ENCODE measurements at places on chromosomes 16 and 17.

GRCh38 chr17:67500261-67500660, 123.2 kb downstream of the PITPNC1 start:
- no peak for DNase-seq
- no peak overlapping the region for H3K27ac ChIP-seq
- no peak overlapping the region for H3K4me3 ChIP-seq
- H3K27me3 ChIP-seq: no peaks in the 10 kb centered on the region
- no peaks in the 10 kb centered on the region for H3K36me3 ChIP-seq
- H3K4me1 ChIP-seq: peaks cover 6% of the 10 kb centered on the region

DNA sequence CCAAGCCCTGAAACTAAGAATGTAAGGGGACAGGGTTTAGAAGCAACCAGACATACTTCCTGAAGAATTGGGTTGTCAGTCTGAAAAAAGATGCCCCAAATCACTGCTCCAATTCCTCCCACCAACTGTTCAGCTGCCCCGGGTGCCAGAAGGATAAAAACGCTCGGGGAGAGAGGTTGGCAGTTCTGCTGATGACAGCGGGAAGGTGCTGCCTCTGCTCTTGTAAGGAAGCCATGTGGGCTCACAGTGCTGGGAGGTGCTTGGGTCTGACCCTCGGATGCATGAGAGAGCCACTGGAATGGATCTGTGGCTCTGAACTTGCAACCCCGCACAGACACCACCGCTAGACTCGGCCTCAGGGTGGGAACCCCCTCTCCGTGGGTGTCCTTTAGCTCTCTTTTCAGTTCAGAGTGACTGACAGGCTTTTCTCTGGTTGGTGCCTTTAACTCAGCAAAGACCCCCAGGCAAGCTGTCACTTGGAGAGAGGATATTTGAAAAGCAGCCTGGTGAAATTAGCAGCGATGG, 364.8 kb upstream of the RBFOX1 start:
- no peaks in the 10 kb centered on the region for H3K4me1 ChIP-seq
- H3K27me3 ChIP-seq: peaks cover 17% of the 10 kb centered on the region
- no peaks in the 10 kb centered on the region for H3K36me3 ChIP-seq
- no peak overlapping the region for H3K27ac ChIP-seq

GRCh38 chr17:68048996-68049395, 13.5 kb downstream of the KPNA2 start:
- peaks cover 31% of the 10 kb centered on the region for H3K36me3 ChIP-seq
- H3K4me3 ChIP-seq: no peak overlapping the region
- peak overlapping the region; percentile 40 for H3K27ac ChIP-seq
- peaks cover 32% of the 10 kb centered on the region for H3K4me1 ChIP-seq
- no peak for DNase-seq
- no peaks in the 10 kb centered on the region for H3K27me3 ChIP-seq

GRCh38 chr17:52678211-52678610, 519.7 kb upstream of the CA10 start:
- no peaks in the 10 kb centered on the region for H3K27me3 ChIP-seq
- no peak overlapping the region for H3K27ac ChIP-seq
- no peaks in the 10 kb centered on the region for H3K4me1 ChIP-seq
- no peaks in the 10 kb centered on the region for H3K36me3 ChIP-seq
- DNase-seq: no peak
- no peak overlapping the region for H3K4me3 ChIP-seq

GRCh38 chr16:67164599-67165061, at the start of gene HSF4:
Gene HSF4 (plus strand): TSS chr16:67164745. CDS start chr16:67164812, 67 bp downstream.
- peak within 1 kb of the TSS; percentile 70 for H3K4me3 ChIP-seq
- DNase-seq: peak; percentile 75
- H3K27me3 ChIP-seq: peaks cover 45% of the 10 kb centered on the region
- H3K36me3 ChIP-seq: no peaks in the 10 kb centered on the region
- peak within 1 kb of the TSS; percentile 90 for H3K27ac ChIP-seq

GRCh38 chr17:46841561-46842379, 9.6 kb upstream of the WNT9B start:
- H3K27me3 ChIP-seq: peaks cover 70% of the 10 kb centered on the region
- H3K27ac ChIP-seq: no peak overlapping the region
- no peak for DNase-seq

GRCh38 chr16:29198231-29198630, 208.3 kb downstream of the NPIPB11 start:
- H3K27ac ChIP-seq: no peak overlapping the region
- no peaks in the 10 kb centered on the region for H3K27me3 ChIP-seq
- H3K36me3 ChIP-seq: no peaks in the 10 kb centered on the region

DNA sequence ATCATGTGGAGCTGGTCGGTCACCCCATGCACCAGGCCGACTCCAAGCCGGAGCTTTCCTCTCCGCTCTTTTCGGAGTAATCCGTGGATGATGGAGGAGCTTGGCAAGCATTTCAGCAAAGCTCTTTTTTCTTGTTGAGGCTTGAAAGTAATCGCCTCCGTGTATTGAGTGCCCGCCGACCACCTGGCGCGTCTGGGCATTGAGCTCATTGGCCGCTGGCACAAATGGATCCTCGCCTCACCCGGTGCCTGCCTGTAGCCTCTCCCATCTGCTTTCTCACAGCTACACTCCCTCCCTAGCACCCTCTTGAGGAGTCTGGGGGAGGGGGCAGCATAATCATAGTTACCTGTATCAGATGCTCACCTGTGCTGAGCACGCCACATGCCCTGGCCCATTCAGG, 148.9 kb downstream of the CMIP start:
- no peak overlapping the region for H3K4me3 ChIP-seq
- peaks cover 9% of the 10 kb centered on the region for H3K4me1 ChIP-seq
- no peaks in the 10 kb centered on the region for H3K36me3 ChIP-seq
- H3K27me3 ChIP-seq: no peaks in the 10 kb centered on the region
- no peak overlapping the region for H3K27ac ChIP-seq

- peaks cover 3% of the 10 kb centered on the region for H3K36me3 ChIP-seq
- H3K27ac ChIP-seq: peak overlapping the region; percentile 90
- peak overlapping the region; percentile 60 for H3K4me3 ChIP-seq
- H3K4me1 ChIP-seq: peaks cover 27% of the 10 kb centered on the region
- DNase-seq: no peak
Observed at GRCh38 chr17:82844796-82845162, 5.0 kb upstream of the ZNF750 start.

DNA sequence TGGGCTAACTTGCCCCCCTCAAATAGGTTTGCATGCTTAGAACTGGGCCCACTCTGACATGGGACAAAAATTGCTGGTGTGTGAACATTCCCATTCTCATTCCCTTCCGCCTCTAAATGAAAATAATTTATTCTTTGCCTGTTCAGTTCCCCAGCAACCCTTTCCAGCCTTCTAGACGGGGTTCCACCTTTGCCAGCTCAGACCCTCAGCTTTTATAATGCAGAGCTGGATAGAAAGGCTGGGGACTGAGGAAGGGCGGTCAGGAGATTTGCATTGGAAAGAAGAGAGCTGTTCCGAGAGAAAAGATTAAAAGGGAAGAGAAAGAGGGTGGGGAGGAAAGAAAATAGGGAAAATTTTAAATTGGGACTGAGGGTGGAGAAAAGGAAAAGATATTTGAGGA, 151.1 kb upstream of the WSCD1 start:
- no peak overlapping the region for H3K4me3 ChIP-seq
- H3K27ac ChIP-seq: no peak overlapping the region
- peaks cover 32% of the 10 kb centered on the region for H3K27me3 ChIP-seq

- no peak overlapping the region for H3K27ac ChIP-seq
- H3K4me3 ChIP-seq: no peak overlapping the region
- H3K4me1 ChIP-seq: peaks cover 6% of the 10 kb centered on the region
- H3K27me3 ChIP-seq: no peaks in the 10 kb centered on the region
- no peaks in the 10 kb centered on the region for H3K36me3 ChIP-seq
Observed at GRCh38 chr16:12453832-12454231, 349.9 kb downstream of the CPPED1 start.

DNA sequence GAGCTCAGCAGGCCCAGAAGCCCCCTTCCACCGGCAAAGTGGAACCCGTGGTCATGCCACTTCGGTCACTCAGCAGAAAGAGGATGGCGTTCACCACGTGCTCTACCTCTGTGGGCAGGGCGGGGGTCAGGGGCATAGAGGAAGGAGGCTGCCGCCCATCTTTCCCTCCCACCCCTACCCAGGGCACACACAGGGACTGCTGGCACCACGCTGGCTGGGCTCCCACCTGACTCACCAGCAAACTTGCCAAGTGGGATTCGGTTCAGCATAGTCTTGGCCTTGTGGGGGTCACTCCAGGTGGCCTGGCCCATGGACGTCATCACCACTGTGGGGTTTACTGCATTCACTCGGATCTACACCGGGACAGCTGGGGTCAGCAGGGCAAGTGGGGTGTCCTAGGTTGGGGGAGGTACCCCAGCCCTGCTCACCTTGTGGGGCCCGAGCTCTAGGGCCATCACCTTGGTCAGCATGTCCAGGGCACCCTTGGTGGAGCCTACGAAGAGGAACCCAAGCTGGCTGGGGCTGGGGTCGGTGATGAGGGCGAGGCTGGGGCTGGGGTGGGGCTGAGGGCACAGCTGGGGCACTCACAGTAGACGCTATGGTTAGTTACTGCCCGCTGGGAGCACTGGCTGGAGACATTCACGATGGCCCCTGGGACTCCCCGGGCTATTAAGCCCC, 1.4 kb downstream of the DCXR start:
- peaks cover 9% of the 10 kb centered on the region for H3K27me3 ChIP-seq
- peaks cover 29% of the 10 kb centered on the region for H3K4me1 ChIP-seq
- H3K4me3 ChIP-seq: peak overlapping the region; percentile 83

DNA sequence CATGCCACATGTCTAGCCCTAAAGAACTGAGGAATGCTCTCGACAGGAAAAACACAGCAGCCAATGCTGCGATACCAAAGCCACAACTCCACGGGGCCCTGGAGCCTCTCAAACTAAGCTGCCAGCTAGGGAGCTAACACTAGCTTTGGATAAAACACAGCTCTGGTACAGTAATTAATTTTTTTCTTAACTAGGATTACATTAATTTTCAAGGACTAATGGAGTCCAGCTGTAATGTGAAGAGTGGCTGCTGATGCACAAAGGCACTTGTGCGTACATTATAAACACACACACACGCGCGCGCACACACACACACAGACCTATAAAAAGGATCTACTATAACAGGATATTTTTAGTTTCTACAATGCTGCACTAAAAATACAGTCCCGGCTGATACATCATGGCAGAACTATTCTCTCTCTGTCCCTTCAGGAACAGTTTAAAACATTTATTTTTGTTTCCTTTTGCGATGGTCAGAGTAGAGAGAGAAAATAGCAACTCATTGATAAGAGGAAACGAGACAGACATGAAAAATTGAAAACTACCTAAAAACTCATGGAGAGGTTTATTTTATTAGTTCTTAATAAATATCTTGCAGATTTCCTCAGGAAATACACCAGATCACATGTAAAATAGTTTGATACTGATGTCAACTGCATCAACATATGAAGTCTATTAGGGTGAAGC, 88.5 kb downstream of the SMG6 start:
- no peaks in the 10 kb centered on the region for H3K36me3 ChIP-seq
- no peaks in the 10 kb centered on the region for H3K27me3 ChIP-seq
- peak; percentile 78 for DNase-seq
- H3K4me3 ChIP-seq: peak overlapping the region; percentile 57

DNA sequence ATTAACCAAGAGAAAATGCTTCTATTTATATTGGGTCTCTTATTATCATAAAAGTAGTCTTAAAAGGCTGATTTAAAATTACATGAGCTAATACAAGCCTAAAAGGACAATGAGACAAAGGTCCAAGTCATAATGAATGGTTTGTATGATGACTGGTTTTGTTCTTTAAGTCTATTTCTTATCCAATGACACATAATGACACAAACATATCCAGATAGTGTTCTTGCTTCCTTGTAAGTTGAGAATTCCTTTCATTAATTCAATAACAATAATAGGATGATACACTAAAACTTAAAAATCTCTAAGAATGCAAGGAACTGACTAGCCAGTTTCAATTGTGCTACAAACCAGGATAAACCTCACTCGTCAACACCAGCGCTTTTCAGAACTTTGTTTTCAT, 244.1 kb downstream of the CEP112 start:
- no peak for DNase-seq
- no peak overlapping the region for H3K27ac ChIP-seq
- H3K36me3 ChIP-seq: peaks cover 7% of the 10 kb centered on the region
- H3K4me3 ChIP-seq: no peak overlapping the region
- no peaks in the 10 kb centered on the region for H3K4me1 ChIP-seq

- DNase-seq: no peak
- no peaks in the 10 kb centered on the region for H3K36me3 ChIP-seq
- peaks cover 19% of the 10 kb centered on the region for H3K4me1 ChIP-seq
- peaks cover 98% of the 10 kb centered on the region for H3K27me3 ChIP-seq
Observed at GRCh38 chr17:8080799-8081219, 6.7 kb downstream of the ALOX12B start.

- H3K27me3 ChIP-seq: peaks cover 74% of the 10 kb centered on the region
- DNase-seq: no peak
- H3K27ac ChIP-seq: no peak overlapping the region
Observed at GRCh38 chr17:45824901-45825492, 19.7 kb upstream of the SPPL2C start.

GRCh38 chr17:64648234-64648633, 13.9 kb downstream of the SMURF2 start:
- H3K36me3 ChIP-seq: no peaks in the 10 kb centered on the region
- H3K27ac ChIP-seq: no peak overlapping the region
- H3K27me3 ChIP-seq: no peaks in the 10 kb centered on the region
- H3K4me3 ChIP-seq: no peak overlapping the region
- no peak for DNase-seq
- peaks cover 13% of the 10 kb centered on the region for H3K4me1 ChIP-seq

GRCh38 chr16:55630774-55631173, 25.0 kb upstream of the SLC6A2 start:
- H3K4me1 ChIP-seq: no peaks in the 10 kb centered on the region
- no peak overlapping the region for H3K27ac ChIP-seq
- DNase-seq: no peak
- no peak overlapping the region for H3K4me3 ChIP-seq
- H3K27me3 ChIP-seq: peaks cover 18% of the 10 kb centered on the region

- peak; percentile 31 for DNase-seq
- no peaks in the 10 kb centered on the region for H3K36me3 ChIP-seq
- H3K4me1 ChIP-seq: peaks cover 69% of the 10 kb centered on the region
- no peak overlapping the region for H3K4me3 ChIP-seq
- H3K27ac ChIP-seq: peak overlapping the region; percentile 2
- no peaks in the 10 kb centered on the region for H3K27me3 ChIP-seq
Observed at GRCh38 chr17:57488856-57489255, 232.5 kb downstream of the MSI2 start.

GRCh38 chr17:67534941-67535340, 157.9 kb downstream of the PITPNC1 start:
- no peaks in the 10 kb centered on the region for H3K36me3 ChIP-seq
- no peak overlapping the region for H3K4me3 ChIP-seq
- peaks cover 32% of the 10 kb centered on the region for H3K4me1 ChIP-seq
- DNase-seq: no peak

- H3K4me1 ChIP-seq: peaks cover 5% of the 10 kb centered on the region
- no peaks in the 10 kb centered on the region for H3K36me3 ChIP-seq
- H3K4me3 ChIP-seq: no peak overlapping the region
- H3K27ac ChIP-seq: no peak overlapping the region
- peaks cover 91% of the 10 kb centered on the region for H3K27me3 ChIP-seq
- no peak for DNase-seq
Observed at GRCh38 chr16:31333686-31334649, 21.0 kb upstream of the ITGAX start.

DNA sequence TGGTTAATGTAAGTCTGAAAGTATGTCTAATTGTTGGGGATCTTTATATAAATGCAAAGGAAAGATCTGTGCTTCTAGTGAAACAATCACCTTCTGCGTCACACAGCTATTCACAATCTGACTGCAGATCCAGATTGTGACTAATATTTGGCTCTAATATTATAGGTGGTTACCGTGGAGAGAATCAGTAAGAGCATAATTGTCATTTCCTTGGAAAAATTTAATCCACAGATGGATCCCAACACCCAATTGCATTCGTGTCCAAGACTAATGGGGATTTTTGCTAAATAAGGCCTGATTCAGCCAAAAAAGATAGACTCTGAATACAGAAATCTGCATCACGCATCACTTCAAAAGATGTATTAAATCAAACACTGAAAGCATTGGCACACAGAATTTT, 2.7 kb upstream of the KCNJ2 start:
- H3K27me3 ChIP-seq: no peaks in the 10 kb centered on the region
- H3K4me3 ChIP-seq: no peak overlapping the region
- H3K4me1 ChIP-seq: peaks cover 44% of the 10 kb centered on the region
- no peak overlapping the region for H3K27ac ChIP-seq
- DNase-seq: no peak
